ENCODE measurements at places on chromosomes 11 and 22. TPM values are rescaled to one million over a fixed set of nuclear protein-coding genes. Genes with fewer than 3 reads are reported as not detected.

The DEPDC7 gene
- 7.0 TPM for total RNA-seq

The OR5B21 gene
- not detected for total RNA-seq

The GLYAT gene
- total RNA-seq: not detected

The C1QTNF4 gene
- 0.07 TPM for total RNA-seq

The DGCR6 gene
- total RNA-seq: 2.3 TPM

The PGA5 gene
- not detected for total RNA-seq

The PAX6 gene
- total RNA-seq: 1.0 TPM

The PELI3 gene
- total RNA-seq: 4.5 TPM

The TMEM86A gene
- total RNA-seq: 0.41 TPM

The HYOU1 gene
- 49.3 TPM for total RNA-seq

The KRTAP5-9 gene
- total RNA-seq: not detected

The RTCB gene
- total RNA-seq: 78.5 TPM

The SNX32 gene
- 0.04 TPM for total RNA-seq

The CNTF gene
- 1.2 TPM for total RNA-seq

The NFAM1 gene
- not detected for total RNA-seq

The CCDC73 gene
- total RNA-seq: not detected

The HBG2 gene
- total RNA-seq: not detected

The NTM gene
- total RNA-seq: not detected

The NPAS4 gene
- total RNA-seq: not detected

The NOL12 gene
- total RNA-seq: 23.8 TPM

The DGAT2 gene
- total RNA-seq: 1.4 TPM

The ASRGL1 gene
- total RNA-seq: 9.9 TPM

The FIBP gene
- total RNA-seq: 87.6 TPM

The ART1 gene
- total RNA-seq: not detected

The EXPH5 gene
- total RNA-seq: 0.05 TPM

The PICALM gene
- total RNA-seq: 75.5 TPM

The CARD16 gene
- total RNA-seq: not detected

The SCO2 gene
- 5.7 TPM for total RNA-seq

The MUC6 gene
- total RNA-seq: not detected

The NCR3LG1 gene
- 3.6 TPM for total RNA-seq

The CADM1 gene
- total RNA-seq: 21.8 TPM

The MRGPRF gene
- total RNA-seq: 0.06 TPM

The BIRC3 gene
- total RNA-seq: 57.4 TPM

All from A549 treated with dexamethasone at 1 μM for 4 hours (cell line).